ENCODE measurements at places on chromosomes 6 and 20. TPM values are rescaled to one million over a fixed set of nuclear protein-coding genes. Genes with fewer than 3 reads are reported as not detected.

VGLL2 gene
- total RNA-seq, result not detected

GABRR1 gene
- total RNA-seq, result not detected

AFDN gene
- total RNA-seq, result 38.0 TPM

- no peak overlapping the region for H3K27ac ChIP-seq
- no peaks in the 10 kb centered on the region for H3K27me3 ChIP-seq
- H3K4me3 ChIP-seq, result no peak overlapping the region
- H3K36me3 ChIP-seq, result peaks cover 28% of the 10 kb centered on the region
These were observed 3.3 kb downstream of the STX16 start for GRCh38 chr20:58654337-58654736.

Data from activated B cell treated with CpG ODN at 0.5 μM for 24 hours (primary cell).